ENCODE measurements at places on chromosomes 1 and 21. TPM values are rescaled to one million over a fixed set of nuclear protein-coding genes. Genes with fewer than 3 reads are reported as not detected.
A peak's percentile ranks its signal among the peaks of the same experiment; 100 is the strongest.

Gene FNDC5
- not detected for total RNA-seq

Gene HSF2BP
- total RNA-seq: 5.8 TPM

Gene VANGL2
- 2.3 TPM for total RNA-seq

DNA sequence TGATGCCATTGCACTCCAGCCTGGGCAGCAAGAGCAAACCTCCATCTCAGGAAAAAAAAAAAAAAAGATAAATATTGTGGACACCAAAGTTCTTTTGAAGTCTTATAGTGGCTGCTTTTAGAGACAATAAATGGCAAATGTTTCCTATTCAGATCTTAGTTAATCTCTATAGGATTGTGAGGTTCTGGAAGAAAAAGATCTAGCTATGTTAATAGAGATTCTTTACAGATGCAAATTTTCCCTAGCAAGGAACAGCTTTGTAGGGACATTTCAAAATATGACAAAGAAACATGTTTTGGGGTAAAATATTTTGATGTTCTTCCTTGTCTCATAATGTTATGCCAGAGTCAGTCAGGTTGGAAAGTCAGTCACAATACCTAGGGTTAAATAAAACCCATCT, 24.5 kb upstream of the RCC2 start:
- no peak for DNase-seq

DNA sequence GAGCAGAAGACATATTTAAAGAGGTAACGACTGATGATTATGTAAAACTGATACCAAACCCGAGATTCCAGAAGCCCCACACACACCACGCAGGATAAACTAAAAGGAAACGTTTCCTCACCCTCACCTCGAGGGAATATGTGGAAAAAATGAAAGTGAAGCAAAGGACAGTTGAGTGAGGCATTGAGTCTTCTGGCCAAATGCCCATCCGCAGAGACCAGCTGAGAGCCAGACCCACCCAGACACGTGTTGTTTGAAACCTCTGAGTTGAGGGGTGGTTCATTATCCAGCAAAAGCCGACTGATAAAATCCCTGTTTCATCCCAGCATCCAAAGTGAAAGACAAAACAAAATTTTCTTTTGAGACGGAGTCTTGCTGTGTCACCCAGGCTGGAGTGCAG, 29.6 kb upstream of the PCBP3 start:
- DNase-seq: no peak

DNA sequence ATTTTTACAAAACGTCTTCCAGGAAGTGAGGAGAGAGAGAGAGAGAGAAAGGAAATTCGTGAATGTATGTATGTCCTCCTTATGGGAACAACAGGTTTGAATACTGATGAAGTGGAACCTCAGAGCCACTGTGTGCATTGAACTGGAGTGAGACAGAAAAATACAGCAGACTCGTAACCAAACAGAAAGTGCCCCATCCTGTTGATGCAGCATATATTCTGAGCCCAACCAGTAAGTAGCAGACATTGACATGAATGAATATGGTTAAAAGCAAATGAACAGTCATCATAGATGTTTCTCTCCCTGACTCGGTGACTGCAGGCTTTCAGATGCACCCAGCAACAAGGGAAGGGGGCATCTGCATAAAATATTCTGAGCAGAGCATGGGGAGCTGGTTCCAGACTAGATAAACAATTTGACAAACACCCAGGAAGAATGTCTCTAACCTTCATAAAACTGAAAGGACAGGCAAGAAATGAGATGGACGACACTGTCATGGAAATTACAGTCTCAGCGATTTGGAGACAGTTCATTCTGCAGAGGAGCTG, 471.0 kb upstream of the PBX1 start:
- DNase-seq: no peak

DNA sequence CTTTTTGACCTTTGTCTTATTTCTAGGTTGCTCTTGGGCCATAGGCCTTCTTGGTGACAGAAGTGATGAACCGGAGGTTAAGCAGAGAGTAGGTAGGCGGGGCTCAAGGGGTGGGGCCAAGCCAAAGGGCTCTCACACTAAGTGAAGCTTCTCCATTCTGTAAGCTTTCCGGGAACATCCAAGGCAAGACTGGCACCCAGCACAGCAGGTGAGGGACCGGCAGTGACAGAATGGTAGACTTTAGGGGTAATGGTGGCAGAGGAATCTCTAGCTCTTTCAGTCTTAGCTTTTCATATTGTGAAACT, at the start of gene TNFAIP8L2:
Gene TNFAIP8L2, plus strand, starts transcription at position 135 of the 305 bp plus-strand sequence. CDS start 2,049 bp downstream, outside the sequence.
- DNase-seq: no peak

GRCh38 chr1:51192213-51192843, 43.7 kb upstream of the RNF11 start:
- peak; percentile 67 for DNase-seq

- DNase-seq: no peak
Observed at GRCh38 chr1:231207437-231207836, 33.6 kb upstream of the GNPAT start.

GRCh38 chr21:42983103-42983502, 8.7 kb downstream of the PKNOX1 start:
- DNase-seq: no peak

All from bronchial epithelial cell (primary cell).